ENCODE measurements at places on chromosomes 5 and 9.

DNA sequence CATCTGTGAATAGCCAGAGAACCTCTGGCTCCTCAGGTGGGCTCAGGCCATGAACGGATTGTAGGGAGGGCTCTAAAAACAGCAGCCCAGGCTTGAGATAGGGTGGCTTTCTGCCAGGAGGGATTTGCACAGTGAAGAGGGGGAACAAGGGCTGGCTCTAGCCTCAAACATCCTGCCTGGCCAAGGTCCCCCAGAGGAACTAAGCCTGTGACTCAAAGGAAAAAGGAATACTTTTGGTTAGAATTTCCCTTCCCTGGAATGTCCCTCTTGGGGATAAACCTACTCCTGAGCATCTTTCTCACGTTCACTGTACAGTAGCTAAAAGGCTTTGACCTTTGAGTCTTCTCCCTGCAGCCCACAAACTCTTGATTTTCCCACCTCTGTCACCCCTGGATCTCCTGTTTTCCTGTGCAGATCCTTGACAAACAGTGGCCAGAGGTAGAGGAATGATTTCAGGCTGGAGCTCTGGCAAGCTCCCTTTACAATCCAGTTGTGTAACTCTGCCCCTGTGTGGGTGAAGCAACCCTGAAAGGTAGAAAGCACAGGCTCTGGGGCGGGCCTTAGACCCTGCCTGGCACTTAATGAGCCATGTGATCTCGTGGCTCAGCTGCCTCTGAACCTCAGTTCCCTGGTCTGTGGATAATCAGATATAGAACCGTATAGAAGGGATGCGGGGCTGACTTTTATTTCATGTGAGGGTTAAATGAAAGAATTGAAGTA, 17.4 kb downstream of the SEC61B start:
- no peak for DNase-seq

DNA sequence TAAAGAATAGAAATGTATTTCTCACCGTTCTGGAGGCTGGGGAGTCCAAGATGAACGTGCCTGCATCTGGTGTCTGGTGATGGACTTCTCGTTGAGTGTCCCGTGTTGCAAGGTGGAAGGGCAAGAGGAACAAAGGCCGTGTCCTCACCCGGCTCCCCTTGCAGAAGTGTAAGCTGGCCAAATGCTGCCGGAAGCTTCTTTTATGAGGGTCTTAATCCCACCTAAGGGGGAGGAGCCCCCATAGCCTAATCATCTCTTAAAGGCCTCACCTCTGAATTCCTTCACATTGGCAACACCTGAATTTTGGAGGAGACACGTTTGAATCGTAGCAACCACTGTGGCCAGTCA, 99.1 kb upstream of the DAP start:
- no peak for DNase-seq

DNA sequence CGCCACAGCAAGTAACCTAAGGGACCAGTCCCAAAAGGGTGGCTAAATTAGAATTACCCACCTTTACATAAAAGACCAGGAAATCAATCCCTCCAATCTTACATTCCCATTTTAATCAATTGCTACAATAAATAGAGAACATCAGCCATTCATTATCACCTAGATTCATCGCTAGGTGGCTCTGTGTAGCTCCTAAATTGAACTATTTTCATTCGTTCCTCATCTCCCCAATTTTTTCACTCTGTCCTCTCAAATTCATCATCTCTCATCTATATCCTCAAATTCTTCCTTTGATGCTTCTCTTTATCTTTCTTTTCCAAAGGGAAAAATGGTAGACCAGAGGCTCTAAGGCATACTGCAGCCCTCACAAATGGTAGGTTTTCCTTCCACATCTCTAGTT, 108.2 kb upstream of the TNC start:
- DNase-seq = no peak

- DNase-seq = no peak
Measured at GRCh38 chr5:142863856-142864255, 93.7 kb downstream of the ARHGAP26 start.

GRCh38 chr5:120767178-120767820, 303.2 kb downstream of the PRR16 start:
- no peak for DNase-seq

DNA sequence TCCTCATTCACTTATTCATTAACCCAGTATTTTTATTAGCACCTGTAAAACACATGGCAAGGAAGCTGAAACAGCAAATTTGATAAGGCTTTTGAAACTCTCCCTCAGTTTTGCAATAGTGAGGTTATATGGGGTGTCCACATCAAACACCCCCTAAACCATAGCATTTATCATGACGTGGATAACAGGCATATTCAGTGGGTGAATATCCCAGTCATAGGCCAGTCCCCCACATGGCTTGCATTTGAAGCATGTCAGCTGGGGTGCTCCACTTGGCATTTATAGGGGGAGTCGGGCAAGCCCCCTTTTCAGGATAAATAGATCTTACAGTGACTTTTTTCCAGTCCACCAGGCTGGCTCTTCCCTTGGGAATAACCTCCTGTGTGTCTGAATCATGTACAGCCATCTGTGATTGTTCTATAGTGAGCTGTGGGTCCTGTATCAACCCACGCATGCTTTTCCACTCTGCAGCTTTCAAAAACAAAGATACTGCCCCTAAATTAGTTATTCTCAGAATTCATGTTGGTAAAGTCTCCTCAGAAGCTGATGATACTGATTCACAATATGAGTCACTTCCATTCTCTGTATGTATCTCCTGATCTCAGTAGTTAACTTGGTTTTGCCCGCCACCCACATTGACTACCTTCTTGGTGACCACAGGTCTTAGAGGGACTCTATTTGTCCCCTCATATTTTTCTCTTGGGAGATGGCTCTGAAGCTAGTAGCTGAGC, 84.4 kb upstream of the SPIN1 start:
- no peak for DNase-seq
